Cerebellar cortex (tissue), 1 donor: ENCODE measurements at places on chromosomes 13 and 19.

DNA sequence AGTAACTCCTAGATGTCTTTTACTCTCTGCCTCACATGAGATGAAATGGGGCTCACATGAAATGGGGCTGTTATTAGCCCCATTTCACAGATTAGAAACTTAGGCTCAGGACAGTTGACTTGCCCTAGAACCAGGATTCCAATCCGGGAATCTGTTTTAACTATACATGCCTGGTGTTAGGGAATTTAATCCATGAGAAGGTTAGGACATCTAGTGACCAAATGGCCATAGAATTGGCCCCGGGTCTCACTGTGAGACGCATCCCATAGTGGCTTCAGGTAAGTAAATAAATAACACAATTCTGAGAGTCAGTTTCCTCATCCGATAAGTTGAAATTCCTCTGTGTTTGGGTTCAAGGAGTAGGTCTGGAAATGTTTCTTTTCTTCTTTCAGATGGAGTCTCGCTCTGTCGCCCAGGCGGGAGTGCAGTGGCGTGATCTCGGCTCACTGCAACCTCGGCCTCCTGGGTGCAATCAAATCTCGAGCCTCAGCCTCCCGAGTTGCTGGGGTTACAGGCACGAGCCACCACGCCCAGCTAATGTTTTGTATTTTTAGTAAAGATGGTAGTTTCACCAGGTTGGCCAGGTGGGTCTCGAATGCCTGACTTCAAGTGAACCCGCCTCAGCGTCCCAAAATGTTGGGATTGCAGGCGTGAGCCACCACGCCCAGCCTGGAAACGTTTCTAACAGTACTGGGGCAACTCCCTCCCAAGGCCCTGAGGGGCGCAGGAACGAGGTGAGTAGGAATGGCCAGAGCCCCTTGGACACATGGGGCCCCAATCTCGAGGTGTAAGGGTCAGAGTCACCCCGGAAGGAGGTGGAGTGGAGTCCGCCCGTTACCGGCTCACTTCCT lies 1.2 kb upstream of the ZNF574 start:
- no peak for DNase-seq

DNA sequence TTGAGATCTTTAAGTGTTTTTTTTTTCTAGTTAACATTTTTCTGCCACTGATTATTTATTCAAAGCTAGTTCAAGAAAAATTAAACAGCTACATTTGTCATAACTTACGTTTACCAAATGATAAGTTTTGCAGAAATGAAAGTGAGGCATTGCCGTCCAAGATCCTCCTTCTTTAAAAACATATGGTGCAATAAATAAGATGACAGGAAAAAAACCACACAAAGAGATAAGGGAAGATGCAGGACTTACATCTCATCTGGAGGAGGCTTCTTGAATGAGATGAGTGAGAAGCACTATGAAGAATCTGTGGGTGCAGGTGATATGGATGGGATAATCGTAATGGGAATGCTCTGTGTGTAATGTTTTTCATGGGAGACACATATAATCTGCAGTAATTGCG lies 12.4 kb downstream of the TNFSF13B start:
- DNase-seq, result no peak

DNA sequence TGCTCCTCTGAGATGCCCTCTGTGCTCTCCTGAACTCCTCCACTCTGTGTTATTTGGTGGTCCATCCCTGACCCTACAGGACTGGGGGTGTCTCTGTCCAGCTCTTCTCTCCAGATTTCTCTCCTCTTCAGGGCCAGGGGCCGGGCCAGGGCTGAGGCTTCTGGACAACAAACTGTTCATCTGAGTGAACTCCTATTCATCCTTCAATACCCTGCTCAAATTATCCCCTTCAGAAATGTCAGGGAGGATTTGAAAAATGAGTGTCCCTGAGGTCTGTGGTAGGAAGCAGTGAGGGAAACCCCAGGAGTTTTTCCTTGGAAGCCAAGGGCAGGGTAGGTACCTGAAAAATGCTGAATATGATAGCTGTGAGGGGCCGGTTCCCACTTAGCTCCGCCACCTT lies 7.6 kb downstream of the PDE4C start:
- DNase-seq, result no peak

DNA sequence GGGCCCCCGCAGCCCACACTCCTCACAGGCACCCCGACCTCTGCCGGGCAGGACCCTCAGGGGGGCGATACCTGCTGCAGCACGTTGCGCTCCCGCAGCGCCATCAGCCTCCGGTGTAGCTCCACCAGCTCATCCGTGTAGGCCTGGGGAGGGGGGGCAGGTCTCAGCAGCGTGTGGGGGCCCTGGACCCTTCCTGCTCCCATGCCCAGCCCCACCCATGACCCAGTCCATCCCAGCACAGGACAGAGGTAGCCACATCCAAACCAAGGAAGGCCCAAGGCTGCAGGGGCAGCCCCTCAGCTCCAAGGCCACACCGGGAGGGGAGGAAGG lies 66.5 kb downstream of the MLLT1 start:
- no peak for DNase-seq

DNA sequence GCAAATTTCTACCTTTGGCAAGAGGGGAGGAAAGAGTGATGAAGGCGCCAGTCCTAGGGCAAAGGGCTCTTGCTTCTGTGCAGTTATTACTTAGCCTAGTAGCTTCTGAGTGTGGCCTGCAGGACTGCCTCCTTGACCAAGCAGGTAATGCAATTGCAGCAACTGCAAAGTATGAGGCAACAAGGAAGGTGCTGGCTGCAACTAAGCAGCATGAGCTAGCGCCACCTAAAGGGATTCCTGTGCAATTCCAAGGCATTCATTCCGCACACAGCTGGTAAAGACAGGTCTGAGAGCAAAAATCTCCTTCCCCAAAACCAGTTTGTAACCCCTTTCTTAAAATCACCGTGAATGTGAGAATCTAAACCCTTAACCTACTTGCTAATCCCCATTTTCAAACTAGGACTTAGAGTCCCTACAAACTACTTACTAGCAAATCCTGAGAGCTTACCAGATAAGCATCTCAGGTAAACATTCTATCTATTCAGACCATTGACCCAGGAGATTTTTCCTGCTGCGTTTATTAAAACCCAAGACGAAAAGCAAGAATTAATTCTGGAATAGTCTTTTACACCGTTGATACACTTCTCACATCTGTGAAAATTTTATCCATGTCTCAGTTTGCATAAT lies 62.9 kb downstream of the DCT start:
- DNase-seq, result peak; percentile 13

DNA sequence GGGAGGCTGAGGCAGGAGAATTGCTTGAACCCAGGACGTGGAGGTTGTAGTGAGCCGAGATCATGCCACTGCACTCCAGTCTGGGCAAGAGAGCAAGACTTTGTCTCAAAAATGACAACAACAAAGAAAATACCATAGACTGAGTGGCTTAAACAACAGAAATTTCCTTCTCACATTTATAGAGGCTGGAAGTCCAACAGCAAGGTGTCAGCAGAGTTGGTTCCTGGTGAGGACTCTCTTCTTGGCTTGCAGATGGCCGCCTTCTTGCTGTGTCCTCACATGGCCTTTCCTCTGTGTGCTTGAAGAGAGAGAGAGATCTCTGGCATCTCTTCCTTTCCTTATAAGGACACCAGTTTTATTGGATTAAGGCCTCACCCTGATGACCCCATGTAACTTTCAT lies 56.1 kb upstream of the ADGRE5 start:
- DNase-seq, result no peak

DNA sequence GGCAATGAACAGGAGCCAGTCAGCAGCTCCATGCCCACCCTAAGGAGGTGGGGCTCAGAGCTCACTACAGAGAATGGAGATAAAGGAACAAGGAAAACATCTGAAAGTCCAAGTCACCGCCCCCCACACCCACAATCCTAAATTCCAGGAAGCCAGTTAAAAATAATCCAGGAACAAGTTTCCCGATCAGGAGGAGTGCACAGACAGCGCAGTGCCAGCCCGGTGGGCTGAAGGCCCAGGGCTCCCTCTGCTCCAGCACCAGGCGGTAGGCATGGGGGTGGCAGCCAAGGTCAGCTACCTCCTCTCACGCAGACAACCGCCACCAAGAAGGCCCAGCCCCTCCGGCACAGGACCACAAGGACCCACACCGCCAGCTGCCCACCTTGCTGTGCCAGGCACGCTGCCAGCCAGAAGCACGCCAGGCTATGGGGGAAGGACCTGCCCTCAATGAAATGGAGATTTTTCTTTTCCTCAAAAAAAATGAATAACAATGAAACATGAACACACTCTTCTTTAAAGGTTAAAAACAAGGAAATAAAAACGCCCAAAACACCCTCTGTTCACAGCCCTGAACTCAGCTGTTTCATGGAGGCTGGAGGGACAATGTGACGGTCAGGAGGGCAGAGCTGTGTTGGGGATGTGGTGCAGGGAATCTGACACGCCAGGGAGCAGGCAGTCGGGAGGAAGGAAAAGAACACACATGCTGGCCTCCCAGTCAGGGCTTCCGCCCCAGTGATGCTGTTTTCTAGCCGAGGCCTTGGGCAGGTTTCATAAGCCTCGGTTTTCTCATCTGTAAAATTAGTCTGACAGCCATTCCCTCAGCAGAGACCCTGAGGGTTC lies 11.0 kb downstream of the STK24 start:
- DNase-seq, result peak; percentile 43

DNA sequence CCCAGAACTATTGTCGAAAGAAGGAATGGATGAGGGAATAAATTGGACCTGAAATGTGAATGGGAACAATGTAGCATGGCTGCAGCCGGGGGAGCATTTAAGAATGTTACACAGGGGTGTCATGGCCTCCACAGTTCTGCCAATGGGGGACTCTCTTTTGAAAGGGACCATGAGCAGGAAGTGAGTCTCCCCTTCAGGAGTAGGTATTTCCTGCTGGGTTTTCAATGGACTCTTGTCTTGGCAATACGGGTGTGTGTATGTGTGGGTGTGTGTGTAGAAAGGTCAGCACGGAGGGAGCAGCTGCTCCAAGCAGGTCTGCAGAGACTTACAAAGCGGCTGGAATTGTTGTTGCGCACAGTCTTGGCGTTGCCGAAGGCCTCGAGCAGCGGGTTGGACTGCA lies 24.4 kb downstream of the MYO1F start:
- peak; percentile 63 for DNase-seq

DNA sequence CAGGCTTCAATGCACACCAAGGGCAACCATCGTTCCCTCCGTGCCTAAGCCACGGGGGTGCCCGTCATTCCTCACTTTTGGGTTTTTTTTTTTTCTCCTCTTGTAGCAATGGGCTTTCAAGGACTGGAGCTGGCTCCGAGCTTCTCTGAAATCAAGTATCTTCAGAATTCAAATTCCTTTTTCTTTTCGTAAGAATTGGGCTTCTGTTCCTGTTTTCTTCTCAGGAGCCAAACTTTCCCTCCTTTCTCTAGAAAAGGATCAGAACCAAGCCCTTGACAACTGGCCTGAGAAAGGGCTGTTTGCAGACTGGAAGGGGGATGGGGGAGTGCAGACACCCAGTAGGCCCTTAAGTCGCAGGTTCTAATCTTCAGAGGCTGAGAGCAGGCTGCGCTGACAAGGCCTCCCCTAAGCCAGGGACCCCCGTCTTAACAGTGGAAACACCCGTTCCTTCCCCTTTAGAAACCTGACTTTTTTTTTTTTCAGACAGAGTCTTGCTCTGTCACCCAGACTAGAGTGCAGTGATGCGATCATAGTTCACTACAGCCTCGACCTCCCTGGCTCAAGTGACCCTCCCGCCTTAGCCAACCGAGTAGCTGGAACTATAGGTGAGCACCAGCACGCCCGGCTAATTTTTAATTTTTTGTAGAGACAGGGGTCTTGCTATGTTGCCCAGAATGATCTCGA lies 51.6 kb downstream of the RFX2 start:
- DNase-seq, result no peak

GRCh38 chr19:47523473-47523872 lies 8.6 kb upstream of the NAPA start:
- DNase-seq, result no peak

DNA sequence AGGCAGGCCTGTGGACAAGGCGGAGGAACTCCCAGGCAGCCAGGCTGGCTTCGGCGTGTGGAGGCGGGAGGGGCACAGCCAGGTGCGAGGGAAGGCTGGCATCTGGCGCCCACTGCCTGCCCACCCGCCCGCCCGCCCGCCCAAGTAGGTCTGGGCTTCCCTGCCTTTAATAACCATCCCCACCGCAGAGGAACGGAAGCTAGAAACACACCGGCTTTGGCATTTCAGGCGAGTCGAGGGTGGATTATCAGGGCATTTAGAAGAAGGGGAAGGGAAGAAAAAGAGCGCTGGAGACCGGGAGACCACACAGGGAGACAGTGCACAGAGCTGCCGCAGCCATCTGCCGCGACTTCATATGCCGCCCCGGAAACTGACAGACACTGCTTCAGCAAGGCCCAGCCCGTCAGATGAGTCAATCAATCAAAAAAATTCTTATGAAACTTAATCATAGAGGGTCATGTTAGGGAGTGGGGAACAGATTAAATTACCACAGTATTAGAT lies 199.7 kb downstream of the TSHZ3 start:
- DNase-seq, result no peak

- DNase-seq, result no peak
These were observed 31.2 kb upstream of the LRRC4B start for GRCh38 chr19:50599427-50599826.

DNA sequence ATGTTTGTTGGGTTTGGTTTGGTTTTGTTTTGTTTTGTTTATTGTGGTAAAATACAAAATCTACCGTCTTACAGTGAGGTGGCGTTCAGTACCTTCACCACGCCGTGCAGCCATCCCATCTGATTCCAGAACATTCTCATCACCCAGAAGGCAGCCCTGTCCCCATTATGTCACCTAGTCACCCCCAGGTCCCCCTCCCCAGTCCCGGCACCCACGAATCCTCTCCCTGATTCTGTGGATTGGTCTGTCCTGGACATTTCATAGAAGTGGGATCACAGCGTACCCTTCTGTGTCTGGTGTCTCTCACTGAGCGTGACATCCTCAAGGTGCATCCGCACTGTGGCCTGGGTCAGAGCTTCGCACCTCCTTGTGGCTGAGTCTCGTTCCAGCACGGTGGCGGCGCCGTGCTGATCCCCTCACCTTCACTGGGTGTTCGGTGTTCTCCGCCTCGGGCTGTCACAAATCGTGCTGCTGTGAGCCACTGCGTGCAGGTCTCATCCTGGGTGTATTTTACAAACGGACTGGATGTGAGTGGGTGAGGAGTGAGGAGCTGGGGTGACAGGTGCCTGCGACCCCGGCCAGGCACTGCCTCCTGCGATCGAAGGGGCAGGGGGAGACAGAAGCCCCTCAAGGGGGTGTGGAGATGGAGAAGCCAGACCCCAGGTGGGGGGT lies 580 bp upstream of the TEKTIP1 start:
- DNase-seq, result no peak
